ENCODE measurements at places on chromosomes 13 and 19.
A peak's percentile ranks its signal among the peaks of the same experiment; 100 is the strongest.

DNA sequence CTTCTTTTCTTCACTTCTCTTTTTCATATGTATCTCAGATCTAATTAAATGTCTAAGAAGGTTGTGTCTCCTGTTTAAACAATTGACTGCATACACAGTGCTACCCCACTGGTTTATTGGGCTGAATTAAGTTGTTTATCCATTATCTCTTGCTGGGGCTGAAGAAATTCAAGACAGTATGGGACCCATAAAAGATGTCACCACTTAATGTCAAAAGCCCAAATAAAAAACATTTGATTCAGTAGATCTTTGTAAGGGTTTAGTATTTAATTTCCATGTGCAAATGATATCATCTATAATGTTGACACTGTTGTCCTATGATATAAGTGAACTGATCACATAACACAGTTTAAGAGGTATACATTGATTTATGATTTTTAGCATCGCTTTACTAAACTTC, 1431.9 kb upstream of the PCDH20 start:
- DNase-seq: no peak

DNA sequence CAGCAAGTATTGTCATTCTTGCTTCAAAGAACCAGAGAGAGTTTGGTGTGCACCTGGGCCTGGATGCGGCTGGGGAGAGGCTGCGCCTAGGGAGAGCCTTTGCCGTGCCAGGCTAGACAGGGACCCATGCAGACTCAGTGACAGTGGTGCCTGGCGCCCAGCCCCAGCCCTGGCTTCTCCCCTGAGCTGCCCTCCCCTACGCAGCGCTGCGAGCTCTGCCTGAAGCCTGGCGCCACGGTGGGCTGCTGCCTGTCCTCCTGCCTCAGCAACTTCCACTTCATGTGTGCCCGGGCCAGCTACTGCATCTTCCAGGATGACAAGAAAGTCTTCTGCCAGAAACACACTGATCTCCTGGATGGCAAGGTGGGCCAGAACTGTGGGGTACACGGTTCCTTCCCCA, 12.0 kb downstream of the KMT2B start:
- DNase-seq: no peak

DNA sequence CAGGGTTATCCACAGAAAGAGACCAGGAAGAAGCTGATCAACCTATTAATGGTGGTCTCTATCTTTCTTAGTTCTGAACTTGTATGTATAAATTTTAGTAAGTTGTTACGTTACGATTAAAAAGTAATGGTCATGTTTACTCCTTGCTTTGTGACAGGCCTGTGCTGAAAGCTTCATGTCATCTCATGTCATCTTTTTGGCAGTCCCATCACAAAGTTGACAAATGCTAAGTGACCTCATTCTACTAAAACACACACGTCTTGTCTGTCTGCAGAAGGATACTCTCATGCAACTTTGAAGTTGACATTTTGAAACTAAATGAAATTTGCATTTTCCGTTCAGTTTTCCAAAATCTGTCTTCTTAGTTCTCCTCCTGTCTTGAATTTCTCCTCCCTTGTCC, 345.9 kb downstream of the DNAJC15 start:
- DNase-seq: no peak

- no peak for DNase-seq
These were observed at the start of gene MCEMP1 for GRCh38 chr19:7676854-7677253. TSS of gene MCEMP1 (plus strand) at chr19:7677090. CDS start at chr19:7677121, 31 bp downstream.

- no peak for DNase-seq
These were observed 14.2 kb upstream of the ZNF599 start for GRCh38 chr19:34787059-34787824.

- DNase-seq: peak; percentile 76
These were observed 220.4 kb upstream of the HTR2A start for GRCh38 chr13:47117268-47117667.

GRCh38 chr19:49739933-49740332, 23.2 kb downstream of the TSKS start:
- DNase-seq: no peak

GRCh38 chr13:95381212-95381527, 79.9 kb upstream of the ABCC4 start:
- DNase-seq: no peak

DNA sequence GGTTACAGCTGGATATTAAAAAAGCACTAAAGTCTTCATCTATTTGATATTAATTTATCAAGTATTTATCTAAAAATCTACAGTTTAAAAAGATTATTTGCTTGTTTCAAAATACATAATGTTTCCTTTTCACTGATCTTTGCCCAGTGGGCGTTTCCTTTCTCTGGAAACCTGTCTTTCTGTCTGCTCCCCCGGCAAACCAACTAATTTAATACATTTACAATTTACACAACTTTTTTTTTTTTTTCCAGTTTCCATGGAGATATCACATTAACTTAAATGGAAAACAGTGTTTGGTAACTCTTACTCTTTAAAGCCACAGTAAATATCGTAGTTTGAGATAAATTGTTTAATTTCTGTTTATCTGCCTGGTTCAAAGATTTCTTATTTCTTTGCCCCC, 5.3 kb downstream of the GPC6 start:
- no peak for DNase-seq

DNA sequence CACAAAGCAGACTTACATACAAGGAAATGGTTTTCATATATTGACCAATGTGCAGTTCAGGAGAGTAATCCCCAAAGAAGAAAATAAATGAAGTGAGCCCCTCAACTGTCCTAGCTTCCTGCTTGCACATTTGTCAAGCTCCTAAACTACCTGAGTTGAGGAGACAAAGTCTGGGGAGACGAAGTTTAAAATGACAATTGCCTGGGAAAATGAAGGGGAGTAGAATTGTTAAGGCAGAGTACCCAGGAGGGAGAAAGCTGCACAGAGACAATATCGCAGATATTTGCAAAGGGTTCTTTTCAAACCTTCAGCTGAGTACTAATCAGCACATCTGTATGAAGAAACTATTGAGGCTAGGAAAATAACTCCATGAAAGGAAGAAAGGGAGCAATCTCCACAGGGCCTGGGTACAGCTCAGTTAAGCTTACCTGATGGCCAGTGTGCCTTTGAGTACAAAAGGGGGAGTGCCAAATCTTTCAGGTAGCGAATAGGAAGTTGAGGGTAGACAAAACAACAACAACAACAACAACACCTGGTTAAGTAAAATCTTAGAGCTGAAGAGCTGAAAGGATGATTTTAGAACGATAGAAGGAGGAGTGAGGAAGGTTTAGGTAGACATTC, 1700.1 kb upstream of the PRR20A start:
- no peak for DNase-seq
